OCI-M1 (cell line): ENCODE measurements at places on chromosomes 7 and 10.
A peak's percentile ranks its signal among the peaks of the same experiment; 100 is the strongest.

DNA sequence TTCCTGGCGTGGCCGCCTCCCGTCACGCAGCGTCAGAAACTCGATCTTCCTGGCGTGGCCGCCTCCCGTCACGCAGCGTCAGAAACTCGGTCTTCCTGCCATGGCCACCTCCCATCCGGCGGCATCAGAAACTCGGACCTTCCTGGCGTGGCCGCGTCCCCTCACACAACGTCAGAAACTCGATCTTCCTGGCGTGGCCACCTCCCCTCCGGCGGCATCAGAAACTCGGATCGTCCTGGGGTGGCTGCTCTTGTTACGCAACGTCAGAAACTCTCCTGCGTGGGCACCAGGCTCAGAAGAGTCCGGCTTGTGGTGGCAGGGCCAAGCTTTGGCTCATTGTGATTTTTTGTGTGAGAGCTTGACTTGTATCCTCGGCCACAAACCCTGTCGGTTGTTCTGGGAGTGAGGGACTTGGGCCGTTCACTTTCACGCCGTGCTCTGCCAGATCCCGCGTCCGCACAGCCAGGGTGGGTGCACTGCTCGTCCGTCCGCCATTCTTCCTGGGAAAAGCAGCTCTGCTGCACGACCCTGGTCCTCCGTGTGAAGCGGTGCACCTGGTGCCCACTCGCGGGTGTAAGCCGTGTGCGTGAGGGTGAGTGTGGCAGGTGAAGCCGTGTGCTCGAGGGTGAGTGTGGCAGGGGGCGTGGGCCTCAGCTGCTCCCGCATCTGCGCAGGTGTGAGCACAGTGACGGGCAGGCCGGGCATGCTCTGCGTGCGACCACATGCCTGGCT is 49.4 kb upstream of the SUN1 start:
- no peak for DNase-seq

- DNase-seq: peak; percentile 64
Observed at GRCh38 chr7:39453743-39454355, 112.4 kb upstream of the YAE1 start.

DNA sequence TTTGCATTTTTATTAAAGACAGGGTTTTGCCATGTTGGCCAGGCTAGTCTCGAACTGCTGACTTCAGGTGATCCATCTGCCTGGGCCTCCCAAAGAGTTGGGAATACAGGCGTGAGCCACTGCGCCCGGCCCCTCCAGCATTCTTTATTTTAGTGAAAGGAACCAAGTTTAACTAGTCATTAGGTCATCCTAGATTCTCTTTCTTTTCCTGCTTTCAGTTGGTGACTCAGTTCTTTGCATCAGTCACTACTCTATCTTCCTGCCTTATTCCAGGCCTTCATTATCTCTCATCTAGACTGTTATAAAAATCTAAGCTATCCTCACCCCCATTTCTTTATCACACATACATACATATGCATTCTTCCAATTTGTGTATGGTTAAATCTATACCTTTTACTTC is 63.7 kb downstream of the PRSS58 start:
- DNase-seq: no peak

DNA sequence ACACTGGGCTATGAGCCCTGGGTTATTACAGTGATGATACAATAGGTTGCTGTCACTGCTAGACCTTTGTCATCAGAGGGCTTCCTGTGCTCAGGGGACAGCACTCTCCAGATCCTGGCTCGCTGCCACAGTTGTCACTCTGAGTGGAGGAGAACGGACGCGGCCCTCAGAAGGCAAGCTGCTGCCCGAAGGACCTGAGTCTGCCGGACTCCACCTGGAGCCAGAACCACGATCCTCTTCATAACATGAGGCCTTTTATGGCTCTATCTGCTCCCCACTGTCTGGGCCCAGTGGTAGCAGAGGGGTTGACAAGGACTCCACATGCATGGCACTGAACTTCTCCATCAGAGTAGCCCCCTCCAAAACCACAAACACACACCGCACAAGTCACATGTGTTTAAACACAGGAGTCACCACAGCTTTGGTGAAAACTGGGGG is 94.7 kb upstream of the EFCAB10 start:
- DNase-seq: no peak

- no peak for DNase-seq
Observed at GRCh38 chr7:158343526-158343925, 244.1 kb downstream of the PTPRN2 start.

DNA sequence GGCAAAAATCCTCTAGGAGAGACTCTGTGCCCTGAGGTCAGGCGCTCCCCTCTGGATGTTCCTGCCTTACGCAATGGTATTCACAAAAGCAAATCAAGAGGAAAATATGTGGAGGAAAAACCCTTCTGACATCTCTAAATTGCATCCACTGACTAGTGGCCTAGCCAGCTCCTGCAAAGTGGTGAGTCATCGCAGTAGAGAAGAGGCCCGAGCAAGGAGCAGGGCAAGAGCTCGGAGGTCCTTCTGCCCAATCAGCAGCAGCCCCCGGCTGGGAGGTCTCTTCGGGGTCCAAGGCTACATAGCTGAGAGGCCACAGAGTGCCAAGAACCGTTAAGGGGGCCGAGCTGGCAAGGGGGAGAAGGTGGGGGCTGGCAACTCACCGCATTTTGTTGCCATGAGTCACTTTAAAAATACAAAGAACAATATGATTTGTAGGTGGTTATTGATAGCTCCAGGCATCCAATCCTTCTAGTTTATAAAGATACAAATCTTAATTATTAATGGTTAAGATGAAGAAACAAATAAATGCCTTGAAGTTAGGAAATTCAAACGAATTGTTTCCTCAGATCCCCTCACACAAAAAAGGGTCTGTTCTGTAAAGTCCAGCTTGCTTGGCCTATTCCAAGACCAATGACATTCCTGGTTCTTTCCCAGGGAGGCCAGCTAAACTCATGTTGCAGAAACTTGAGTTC is 161.6 kb downstream of the PKD1L1 start:
- DNase-seq: no peak

GRCh38 chr7:76332078-76332477 is 26.7 kb downstream of the YWHAG start:
- no peak for DNase-seq

GRCh38 chr10:10462151-10462941 is 555.3 kb upstream of the CELF2 start:
- DNase-seq: no peak

DNA sequence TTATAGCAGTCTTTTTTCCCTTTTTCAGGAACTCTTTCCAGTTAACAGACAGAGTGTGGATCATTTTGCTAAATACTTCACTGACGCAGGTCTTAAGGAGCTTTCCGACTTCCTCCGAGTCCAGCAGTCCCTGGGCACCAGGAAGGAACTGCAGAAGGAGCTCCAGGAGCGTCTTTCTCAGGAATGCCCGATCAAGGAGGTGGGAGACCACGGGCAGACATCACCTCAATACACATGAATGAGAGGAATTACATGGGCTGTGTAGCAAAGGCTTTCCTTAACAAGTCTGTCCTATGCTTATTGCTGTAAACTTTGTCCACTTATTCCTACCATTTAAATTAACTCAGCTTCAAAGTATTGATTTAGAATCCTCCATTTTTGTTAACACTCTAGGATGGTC is 48.8 kb downstream of the BZW2 start:
- DNase-seq: no peak

GRCh38 chr10:24908793-24909423 is 43.5 kb downstream of the PRTFDC1 start:
- peak; percentile 69 for DNase-seq

DNA sequence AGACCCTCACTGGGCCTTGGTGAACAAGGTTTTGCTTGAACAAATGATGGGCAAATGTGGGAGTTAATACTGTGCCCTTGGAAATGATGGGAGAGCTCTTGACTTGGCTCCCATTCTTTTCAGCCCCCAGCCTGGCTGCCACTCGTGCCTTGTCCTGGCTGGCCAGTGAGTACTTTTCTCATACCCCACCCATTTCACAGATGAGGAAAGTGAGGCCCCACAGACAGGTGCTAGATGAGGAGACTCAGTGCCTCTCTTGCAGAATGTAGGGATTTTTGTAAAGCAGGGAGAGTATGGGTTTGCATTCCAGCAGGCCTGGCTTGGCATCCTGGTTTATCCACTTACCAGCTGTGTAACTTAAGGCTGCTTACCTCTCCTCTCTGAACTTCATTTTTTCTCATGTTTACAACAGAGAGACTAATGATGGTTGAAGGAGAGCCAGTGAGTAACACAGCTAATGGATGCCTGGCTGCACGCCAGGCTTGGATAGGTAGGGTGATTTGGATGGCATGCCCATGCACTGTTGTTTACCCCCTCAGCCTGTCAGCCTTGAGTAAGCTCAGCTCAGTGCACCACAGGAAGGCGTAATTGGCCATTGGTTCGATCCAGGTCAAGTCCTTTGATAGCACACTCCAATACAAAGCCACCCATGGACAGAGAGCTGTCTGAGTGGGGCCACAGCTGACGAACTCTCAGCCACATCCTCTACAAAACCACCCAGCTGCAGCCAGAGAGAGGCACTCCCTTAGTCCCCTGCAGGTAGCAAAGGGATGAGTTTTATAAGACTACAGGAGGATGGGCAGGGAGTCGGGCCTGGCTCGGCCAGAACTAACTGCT is 436.8 kb downstream of the RPS24 start:
- DNase-seq: no peak
